ENCODE measurements at places on chromosomes 16 and 17.

DNA sequence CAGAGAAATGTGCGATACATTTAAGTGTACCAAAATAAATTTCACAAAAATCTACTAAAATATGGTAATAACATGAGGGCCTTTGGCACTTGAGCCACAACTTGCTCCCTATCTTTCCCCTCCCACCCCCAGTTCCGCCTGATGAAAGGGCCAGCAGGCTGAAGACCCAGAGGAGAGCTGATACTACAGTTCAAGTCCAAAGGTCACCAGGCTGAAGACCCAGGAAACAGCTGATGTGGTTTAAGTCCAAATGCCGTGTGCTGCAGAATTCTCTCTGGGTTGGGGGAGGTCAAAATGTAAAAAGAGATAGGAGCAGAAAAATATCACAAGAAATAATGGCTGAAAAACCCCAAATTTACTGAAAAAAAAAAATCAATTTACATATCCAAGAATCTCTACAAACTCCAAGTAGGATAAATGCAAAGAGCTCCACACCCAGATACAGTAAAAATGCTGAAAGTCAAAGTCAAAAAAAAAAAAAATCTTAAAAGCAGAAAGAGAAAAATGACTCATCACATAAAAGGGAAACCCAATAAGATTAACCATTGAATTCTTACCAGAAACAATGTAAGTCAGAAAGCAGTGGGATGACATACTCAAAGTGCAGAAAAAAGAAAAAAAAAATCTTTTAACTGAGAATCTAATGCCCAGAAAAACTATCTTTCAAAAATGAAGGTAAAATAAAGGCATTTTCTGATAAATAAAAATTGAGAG lies 452.1 kb upstream of the ASIC2 start:
- DNase-seq: no peak

GRCh38 chr17:37642681-37643080 lies 565 bp downstream of the DDX52 start:
- DNase-seq: no peak

DNA sequence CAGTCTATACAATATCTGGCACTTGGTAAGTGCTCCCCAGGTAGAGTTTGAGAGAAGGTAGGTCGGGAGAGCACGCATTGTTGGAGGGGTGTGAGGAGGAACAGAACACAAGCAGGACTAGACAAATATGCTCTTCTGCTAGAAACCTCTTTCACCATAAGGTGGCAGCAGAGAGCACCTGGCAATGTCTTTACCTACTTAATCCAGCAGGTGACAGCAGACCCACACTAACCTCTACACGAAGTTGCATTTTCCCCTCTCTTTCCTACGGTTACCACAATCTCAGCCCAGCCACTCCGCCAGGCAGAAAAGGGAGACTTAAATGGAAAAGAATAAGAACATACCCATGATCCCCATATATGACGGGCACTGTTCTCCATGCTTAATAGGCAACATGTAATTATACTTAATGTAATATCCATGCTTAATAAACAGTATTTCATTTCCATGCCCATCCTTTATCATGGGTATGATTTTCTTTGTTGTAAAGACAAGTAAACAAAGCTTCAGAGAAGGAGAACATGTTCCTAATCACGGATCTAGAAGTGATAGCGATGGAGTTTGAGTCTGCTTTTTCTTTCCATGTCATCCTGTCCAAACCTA lies 55.1 kb upstream of the CCL2 start:
- no peak for DNase-seq

- DNase-seq: no peak
These were observed 164.2 kb downstream of the MRM1 start for GRCh38 chr17:36765436-36766043.

- DNase-seq: no peak
These were observed 64.7 kb downstream of the TOM1L2 start for GRCh38 chr17:17907469-17907868.

DNA sequence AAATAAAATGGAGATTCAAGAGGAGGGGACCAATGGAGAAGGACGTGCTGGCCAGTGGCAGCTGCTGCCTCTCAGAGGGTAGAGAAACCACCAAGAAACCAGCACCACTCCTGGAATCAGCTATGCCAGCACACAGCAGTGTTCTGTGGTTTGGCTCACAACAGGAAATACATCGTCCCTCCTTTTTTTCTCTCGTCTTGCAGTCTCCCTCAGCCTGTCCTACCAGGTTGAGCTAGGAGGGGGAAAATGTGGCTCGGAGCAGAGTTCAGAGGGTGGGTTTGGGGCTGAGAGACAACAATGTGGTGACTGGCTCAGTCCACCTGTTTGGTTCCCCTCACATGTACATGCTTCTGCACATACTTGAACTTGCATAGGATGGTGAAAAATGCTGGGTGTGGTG lies 19.9 kb upstream of the SLC16A5 start:
- no peak for DNase-seq
